ENCODE measurements at places on chromosomes 3 and 15.

DNA sequence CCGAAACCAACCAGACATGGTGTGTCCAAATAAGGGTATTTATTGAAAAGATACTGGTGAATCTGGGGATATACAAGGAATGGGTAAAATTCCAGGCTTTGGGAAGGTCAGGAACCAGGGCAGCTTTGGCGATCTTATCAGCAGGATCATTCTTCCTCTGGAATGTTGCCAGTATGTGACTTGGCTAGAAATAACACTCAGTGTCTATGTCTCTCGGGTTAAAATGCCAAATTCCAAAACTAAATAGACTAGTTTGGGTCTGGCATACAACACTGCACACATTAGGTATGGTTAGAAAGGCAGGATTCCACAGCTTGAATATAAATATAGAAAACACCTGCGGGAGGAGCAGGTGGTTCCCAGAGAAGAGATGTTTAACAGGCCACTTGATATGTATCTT, 220.2 kb upstream of the CD96 start:
- no peak for DNase-seq

DNA sequence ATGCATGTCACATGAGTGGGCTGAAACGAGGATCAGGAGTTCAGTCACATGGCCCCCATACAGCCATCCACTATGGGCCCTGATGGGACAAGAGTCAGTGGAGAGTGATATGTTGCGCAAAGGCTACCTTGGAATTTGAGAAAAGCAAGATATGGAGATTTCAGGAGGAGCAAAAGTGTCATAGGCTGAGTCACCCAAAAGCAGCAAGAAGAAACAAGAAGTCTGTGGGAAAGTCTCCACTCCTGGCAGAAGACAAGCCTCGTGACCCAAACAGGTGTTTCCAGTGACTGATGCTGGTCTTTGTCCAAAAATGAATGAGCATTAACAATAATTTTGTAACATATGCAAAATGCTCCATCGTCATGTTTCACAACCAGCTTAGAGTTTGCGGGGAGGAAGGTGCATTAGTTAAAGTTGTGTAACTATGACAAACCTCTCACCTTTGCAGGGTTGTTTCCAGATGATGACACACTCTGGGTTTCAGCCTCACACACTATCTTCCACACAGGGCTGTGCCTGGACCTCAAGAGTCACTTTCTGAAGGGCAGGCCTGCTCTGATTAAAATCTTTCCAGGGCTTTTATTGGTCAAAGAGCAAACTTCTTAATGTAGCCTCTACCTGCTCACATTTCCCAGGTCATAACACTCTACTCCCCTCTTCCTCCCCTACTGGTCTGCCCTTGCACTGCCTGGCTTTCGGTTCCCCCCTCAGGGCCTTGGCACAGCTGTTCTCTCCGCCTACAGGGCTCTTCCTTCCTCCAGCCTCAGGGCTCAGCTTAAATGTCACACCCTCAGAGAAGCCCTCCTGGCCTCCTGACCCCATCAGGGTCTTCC, 3.9 kb upstream of the DNASE1L3 start:
- DNase-seq: no peak

DNA sequence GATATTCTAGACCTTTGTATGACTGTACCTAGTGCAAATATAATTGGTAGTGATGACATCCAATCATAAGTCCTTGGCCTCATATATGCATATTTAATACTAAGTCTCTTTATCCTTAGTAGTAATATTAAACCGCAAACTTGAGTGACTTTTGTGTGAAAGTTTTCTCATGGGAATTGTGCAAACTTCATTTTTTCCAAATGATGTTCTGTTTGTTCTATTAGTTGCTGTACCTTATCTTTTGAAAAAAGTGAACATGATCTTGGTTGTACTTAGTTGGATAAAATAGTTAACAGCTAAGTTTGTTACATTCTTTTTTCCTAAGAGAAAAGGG, 43.2 kb downstream of the TMEM45A start:
- DNase-seq: no peak

DNA sequence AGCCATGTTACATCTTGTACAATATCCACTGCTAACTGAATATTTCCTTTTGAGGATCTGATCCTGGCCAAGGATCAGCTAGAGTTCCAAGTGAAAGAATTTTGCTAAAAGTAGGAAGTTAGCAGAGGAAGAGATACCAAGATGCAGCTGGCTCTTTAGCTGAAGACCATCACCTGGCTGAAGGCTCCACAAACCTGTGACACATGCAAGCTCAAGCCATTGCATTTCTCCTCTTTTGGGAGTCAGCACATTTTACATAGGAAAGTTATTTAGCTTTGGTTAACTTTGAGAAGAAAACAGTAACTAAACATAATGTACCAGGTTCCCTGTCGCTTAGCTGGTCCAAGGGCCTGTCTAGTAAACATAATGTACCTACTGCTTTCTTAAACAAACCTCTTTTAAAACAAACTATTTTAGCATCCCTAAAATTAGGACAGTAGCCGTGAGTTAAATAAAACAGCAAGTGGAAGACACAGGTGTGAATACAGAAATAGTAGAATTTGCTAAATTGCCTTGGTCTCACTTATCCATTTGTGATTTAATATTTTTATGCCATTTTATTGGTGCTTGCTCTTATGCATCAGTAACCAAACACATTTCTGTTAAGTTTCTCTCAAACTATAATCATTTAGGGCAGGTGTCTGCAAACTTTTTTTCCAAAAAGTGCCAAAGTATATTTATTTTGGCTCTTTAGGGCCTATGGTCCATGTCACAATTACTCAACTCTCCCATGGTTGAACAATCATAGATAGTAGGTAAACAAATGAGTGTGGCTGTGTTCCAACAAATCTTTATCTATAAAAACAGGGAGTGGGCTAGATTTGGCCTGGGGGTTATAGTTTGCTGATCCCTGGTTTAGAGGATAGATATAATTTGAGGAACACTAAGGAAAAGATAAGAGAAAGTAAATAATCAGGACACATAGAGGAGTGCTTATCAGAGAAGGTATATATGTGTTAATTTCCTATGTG, 11.2 kb downstream of the GCSAM start:
- no peak for DNase-seq

- DNase-seq: no peak
Measured at GRCh38 chr3:25697553-25697952, 32.8 kb upstream of the TOP2B start.

DNA sequence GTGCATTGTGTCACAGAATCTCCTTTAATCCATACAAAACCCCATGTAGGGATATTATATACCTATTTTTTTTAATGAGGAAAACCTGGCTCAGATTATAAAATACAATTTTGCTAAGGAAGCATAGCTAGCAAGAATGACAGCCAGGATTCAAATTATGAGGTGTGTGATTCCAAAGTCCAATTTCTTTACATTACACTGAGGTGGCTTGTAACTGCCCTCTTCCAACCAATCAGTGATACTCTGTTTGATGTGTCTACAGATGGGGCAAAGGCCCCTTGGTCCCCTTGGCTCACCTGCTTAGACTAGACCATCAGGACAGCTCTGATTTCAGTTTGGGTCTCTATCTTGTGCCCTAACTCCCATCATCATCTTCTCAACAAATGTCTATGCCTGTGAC, 120.3 kb upstream of the ADAMTS9 start:
- no peak for DNase-seq

- no peak for DNase-seq
Measured at GRCh38 chr3:33613041-33613440, 105.0 kb downstream of the CLASP2 start.

- no peak for DNase-seq
Measured at GRCh38 chr3:54633444-54634121, 294.3 kb downstream of the LRTM1 start.

- peak; percentile 47 for DNase-seq
Measured at GRCh38 chr15:51782357-51782896, 31.0 kb downstream of the TMOD2 start.

DNA sequence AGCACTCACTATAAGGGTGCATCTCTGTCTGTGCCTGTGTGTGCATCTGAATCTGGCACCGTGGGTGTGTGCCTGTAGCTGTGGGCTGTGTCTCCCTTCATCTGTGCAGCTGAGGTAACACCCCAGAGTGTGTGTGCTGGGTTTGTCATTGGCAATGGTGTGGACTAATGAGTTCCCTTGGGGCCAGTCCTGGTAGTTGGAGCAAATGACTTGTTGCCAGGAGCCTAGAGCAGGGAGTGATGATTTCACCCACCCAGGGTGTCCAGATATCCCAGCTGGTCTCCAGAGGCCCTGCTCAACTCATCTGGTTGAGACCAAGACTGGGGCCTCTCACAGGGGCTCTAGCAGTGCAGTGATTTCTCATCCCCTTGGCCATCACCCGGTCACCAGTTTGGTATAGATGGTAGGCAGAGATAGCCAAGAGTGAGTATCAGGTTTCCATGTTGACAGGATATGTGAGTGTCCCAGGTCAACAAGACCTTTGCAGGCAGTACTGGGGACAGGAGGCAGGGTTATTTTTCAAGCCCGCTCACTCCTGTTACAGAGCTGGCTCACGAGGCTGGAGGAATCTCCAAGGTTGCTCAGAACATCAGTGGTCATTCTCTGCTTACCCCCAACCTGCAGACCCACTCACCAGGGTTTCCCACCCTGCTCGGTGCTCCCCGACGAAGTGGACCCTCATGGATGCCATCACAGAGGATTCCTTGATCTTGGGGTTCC, 4.1 kb upstream of the HDAC11 start:
- DNase-seq: no peak

- no peak for DNase-seq
Measured at GRCh38 chr15:78734451-78735064, 76.7 kb downstream of the ADAMTS7 start.

- DNase-seq: no peak
Measured at GRCh38 chr15:86905625-86906256, 826.1 kb downstream of the AGBL1 start.

GRCh38 chr3:159922861-159923312, 65.7 kb upstream of the IL12A start:
- no peak for DNase-seq

Data from GDM1 (cell line).